Left renal pelvis (tissue), 4 donors: ENCODE measurements at places on chromosomes 6 and 20. TPM values are rescaled to one million over a fixed set of nuclear protein-coding genes. Genes with fewer than 3 reads are reported as not detected.

CD24 gene
- polyA plus RNA-seq, result 1,384 TPM

WFDC2 gene
- polyA plus RNA-seq, result 179 TPM

NHLRC1 gene
- polyA plus RNA-seq, result 2.4 TPM

RFX6 gene
- polyA plus RNA-seq, result not detected

ULBP1 gene
- 1.4 TPM for polyA plus RNA-seq

LAMA2 gene
- polyA plus RNA-seq, result 34.6 TPM
